ENCODE measurements at places on chromosomes 2 and 18.
A peak's percentile ranks its signal among the peaks of the same experiment; 100 is the strongest.

DNA sequence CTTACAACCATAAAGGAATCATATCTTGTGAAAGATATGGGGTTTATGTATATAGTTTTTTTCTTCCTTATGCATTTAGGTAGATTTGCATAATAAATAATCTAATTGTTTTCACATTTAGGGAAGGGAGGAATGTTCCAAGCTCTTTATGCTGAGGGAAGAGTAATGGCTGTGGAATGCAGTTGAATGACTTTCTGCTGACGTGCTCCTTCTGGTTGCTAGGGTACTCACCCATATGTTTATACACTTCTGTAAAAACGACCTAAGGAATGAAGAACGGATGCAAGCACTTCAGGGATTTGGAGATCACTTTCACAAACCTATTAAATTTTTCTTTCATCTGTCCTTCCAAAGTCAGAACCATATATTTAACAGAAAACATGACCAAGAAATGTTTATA is 29.2 kb upstream of the PPP4R1 start:
- no peak for DNase-seq

- DNase-seq: no peak
Observed at GRCh38 chr2:3470856-3471737, 48.2 kb downstream of the ADI1 start.

GRCh38 chr2:197011801-197012641 is 85.5 kb upstream of the PGAP1 start:
- peak; percentile 78 for DNase-seq

- DNase-seq: no peak
Observed at GRCh38 chr2:26528836-26529235, 50.9 kb upstream of the OTOF start.

- DNase-seq: peak; percentile 43
Observed at GRCh38 chr2:74744731-74745515, 89.0 kb upstream of the HK2 start.

All from NCI-H82 (cell line).